ENCODE measurements at places on chromosomes 3 and 15.

DNA sequence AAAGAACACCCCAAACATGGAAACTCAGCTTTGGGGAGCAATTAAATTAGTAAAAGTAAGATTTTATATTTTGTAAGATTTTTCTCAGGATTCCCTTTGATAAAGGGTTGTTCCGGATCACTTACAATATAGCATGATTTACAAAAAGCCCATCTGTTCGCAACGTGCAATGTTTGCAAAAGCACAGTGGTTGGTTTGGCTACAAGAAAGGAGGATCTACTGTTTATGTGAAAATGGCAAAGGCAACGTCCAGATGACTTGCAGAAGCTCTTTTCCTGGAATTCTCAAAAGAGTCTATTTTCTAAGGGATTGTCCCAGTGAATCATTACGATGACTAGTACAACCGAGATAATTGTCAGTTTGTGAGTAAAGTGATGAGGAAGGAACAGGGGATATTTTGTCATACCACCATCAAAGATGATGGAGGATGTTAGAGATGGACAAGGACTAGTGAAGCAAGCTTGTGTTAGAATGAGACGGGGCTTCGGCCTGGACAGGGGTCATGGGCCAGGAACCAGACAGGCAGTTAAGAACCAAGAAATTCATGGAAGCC, 71.6 kb downstream of the CRYGS start:
- DNase-seq: no peak

GRCh38 chr3:43764471-43764870, 73.7 kb downstream of the ABHD5 start:
- no peak for DNase-seq

DNA sequence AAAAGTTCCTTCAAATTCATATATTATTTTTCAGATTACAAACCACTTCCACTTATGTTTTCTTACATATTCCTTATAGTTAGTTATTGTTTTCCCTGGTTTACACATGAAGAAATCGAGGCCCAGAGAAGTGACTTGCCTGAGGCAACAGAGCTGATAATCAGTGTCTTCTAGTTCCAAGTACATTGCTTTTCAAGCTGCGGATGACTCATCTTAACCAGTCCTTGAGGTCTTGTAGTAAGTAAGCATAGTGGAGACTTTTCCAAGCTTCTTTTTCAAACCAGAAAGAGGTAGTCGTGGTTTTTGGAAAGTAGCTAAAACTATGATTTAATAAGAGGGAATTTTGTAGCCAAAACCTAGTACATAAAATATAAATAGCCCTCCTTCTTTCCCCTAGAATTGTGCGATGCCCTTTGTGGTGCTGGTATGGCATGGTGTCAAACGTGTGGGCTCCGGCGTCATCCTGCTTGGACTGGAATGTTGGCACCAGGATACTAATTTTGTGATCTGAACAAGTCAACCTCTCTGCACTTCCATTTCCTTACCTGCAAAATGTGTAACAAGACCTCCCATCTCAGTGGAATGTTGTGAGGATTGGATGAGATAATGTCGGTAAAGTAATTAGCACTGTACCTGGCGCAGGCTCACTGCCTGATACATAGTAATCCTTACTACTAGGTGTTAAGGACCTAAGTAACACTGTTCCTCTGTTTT, 19.0 kb upstream of the DLG1 start:
- no peak for DNase-seq

GRCh38 chr3:114675104-114675503, 381.3 kb downstream of the TIGIT start:
- DNase-seq: no peak

DNA sequence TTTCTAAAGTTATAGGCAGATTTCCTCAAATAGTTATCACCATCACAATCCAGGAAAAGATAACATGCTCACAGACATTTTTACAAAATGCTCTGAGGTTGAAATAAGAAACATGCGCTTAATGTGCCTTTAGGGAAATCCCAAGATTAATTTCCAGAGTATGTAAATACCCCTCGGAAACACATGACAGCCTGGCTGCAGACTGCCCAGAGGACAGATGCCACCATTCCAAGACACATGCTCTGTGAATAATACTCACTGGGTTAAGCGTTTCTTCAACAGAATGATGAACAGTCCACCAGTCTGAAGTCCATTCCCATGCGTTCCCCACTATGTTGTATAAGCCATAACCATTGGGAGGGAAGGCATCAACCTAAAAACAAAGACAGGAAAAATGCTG, 56.5 kb downstream of the SUMF1 start:
- no peak for DNase-seq

DNA sequence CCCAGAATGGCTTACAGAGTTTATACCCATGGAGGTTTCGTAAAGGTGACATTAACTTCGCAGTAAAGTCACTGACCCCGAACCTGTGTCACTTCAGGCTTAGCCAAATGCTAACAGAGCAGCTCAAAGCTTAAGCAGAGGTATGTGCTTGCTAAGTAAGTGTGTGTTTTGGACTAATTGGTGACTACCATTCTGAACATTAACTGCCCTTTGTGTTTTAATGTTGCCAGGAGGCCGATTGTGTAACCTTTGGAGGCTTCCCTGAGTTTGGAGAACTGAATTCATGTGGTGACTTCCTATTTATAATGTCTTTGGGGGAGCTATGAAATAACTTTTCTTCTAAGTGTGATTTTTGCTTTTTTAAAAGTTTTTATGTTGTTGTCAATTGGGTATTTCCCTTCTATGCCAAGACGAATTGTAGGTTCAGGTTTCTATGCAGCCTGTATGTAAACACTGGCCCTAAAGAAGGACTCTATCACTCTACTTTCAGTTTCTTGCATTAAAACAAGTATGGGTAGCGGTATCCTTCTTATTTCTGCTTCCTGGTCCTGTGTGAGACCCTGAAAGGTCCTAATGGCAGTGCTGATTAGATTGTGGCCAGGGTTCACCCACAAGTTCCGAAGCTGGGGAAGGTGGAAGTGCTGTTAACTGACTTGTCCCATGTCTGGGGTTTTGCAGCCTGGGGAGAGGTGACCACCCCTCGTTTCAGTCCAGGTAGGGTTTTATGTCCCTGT, 86.3 kb downstream of the IGF1R start:
- no peak for DNase-seq

DNA sequence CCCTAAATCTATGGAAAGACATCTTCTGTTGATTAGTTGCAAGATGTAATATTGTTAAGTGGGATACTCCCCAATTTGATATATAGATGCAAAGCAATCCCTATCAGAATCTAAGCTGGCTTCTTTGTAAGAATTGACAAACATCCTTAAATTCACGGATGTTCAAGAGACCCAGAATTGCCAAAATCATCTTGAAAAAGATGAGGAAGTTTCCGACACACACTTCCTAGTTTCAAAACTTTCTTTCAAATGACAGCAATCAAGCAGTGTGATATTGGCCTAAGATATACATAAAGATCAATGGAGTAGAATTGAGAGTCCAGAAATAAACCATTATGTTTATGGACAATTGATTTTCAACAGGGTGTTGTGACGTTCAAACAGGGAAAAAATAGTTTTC, 383.6 kb downstream of the LPP start:
- no peak for DNase-seq

GRCh38 chr3:133424937-133425869, 25.3 kb downstream of the BFSP2 start:
- no peak for DNase-seq

DNA sequence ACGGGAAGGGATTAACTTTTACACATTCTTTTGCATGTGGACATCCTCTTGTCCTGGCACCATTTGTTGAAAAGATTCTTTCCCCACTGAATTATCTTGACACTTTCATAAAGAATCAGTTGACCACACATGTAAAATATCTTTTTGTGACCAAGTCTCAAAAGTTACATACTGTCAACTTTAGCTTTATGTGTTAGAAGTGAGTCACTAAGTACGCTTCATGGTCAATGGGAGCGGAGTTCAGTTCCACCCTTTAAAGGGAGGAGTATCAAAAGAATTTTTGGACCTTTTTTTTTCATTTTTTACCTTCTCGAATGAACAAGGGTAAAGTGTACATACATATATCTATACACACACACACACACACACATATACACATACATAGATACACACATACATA, 35.4 kb downstream of the MAPK6 start:
- DNase-seq: no peak

DNA sequence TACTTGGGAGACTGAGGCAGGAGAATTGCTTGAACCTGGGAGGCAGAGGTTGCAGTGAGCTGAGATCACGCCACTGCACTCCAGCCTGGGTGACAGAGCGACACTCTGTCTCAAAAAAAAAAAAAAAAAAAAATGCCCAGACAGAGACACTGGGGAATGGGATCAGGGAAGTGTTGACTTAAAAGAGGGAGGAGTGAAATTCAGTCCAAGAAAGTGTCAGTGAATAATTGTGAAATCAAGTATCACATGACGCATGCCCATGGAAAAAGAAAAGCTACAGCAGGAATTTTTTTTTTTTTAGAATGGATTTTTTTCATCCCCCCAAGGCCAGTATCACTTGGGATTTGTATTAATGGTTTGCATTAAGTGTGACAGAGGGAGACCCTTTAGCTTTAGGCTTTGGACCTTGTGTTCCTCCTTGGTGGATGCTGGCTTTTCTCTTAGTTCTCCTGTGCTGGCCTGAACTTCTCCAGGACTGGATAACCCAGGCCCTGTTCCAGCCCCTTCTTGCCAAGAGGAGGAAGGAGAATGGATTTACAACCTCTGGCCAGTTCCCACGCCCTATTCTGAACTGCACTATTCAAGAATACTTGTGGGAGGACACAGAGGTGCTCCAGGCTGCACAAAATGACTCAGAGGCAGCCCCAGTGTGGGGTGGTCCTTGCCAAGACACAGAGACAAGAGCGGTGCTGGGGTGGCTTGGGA, 36.7 kb upstream of the ZNF774 start:
- no peak for DNase-seq

- no peak for DNase-seq
Observed at GRCh38 chr3:8854656-8855055, 85.2 kb upstream of the OXTR start.

- DNase-seq: no peak
Observed at GRCh38 chr3:42014458-42014920, 52.6 kb upstream of the ULK4 start.

GRCh38 chr15:98737159-98737558, 88.8 kb downstream of the IGF1R start:
- DNase-seq: no peak

GRCh38 chr3:137778941-137779340, 14.8 kb downstream of the SOX14 start:
- DNase-seq: no peak

DNA sequence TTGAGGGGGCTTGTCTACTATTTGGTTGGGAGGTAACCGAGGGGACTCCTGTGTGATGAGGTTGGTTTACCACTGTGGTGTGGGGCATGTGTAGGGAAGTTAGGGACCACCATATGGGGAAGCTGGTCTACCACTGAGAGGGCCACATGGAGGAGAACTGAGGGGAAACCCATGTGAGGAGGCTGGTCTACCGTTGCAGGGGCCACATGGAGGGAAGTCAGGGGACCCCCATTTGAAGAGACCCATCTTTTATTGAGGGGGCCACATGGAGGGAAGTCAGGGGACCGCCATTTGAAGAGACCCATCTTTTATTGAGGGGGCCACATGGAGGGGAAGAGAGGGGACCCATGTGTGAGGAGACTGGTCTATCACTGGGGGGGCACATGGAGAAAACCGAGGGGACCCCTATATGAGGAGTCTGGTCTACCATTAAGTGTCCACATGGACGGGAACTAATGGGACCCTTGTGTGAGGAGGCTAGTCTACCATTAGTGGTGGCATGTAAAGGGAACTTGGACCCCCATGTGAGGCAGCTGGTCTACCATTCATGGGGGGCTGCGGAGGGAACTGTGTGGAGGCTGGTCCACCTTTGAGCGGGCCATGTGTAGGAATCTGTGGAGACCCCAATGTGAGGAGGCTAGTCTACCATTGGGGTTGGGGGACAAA, 165.5 kb downstream of the FBLN2 start:
- DNase-seq: no peak

DNA sequence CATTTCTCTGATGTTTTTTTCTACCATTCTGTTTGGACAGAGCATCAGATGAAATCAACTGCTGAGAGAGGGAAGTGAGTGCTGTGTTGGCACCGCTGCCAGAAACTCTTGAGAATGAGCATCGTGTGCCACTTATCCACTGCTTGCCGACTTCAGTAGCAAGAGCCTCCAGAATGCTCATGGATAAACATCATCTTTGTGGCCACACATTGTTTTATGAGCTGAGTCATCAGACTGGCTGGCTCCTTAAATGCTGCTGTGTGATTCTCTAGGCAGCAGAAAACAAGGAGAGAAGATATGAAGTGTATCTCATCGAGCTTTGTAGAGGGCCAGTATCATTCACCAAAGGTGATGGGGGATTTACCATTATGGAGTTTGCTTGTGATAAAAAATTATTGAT, 3.4 kb upstream of the DOCK3 start:
- no peak for DNase-seq

DNA sequence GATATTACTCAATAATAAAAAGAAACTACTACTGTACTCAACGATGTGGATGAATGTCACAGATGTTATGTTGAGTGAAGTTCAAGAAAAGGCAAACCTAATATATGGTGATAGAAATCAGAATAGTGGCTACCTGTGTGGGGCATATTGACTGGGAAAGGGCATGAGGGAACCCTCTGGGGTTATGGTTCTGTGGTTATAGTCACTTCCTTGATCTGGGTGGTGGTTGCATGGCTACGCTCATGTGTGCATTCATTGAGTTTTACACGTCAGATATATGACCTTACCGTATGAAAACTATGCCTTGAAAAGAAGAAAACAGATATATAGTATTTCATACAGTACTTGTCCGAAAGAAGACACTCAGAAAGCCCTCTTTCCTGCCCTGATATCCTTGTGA, 331.0 kb upstream of the LRRFIP2 start:
- DNase-seq: no peak

DNA sequence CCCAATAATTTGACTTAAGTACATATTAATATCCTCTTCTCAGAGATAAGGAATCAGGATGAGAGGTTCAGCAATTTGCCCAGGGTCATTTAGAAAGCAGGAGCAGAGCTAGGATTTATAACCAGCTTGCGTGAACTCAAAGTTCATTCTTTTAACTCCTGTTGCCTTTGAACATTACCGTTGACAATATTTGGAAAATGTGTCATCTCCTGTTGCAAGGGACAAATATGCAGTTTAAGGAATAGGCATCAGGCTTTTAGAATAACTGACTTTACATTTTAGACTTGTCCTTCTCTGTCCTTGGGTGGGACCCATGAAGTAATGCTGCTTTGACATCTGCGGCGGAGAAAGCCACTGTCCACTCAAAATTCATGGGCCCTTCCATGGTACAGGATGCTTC, 252.2 kb upstream of the RGMA start:
- no peak for DNase-seq

DNA sequence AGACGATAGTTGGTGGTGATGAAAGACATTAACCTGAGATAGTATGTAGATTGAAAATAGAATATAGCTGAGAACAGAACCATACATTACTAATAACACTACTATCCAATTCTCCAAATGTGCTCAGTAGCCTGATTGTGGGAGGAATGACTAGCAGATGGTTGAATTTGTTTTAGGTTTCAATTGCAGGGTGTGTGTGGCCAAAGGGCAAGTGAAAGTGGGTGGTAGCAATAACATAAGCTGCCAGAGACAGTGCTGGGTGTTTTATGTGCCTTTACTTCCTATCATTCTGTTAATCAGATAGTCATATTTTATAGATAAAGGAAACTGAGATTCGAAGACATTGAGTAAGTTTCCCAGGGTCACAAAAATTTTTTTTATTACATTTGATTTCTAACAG, 249.5 kb upstream of the ARL6 start:
- no peak for DNase-seq
